ENCODE measurements at places on chromosomes 2 and 18.

GRCh38 chr2:127951026-127951425, 65.3 kb upstream of the AMMECR1L start:
- no peak for DNase-seq

GRCh38 chr2:199798831-199799580, 52.0 kb downstream of the FTCDNL1 start:
- DNase-seq, result no peak

DNA sequence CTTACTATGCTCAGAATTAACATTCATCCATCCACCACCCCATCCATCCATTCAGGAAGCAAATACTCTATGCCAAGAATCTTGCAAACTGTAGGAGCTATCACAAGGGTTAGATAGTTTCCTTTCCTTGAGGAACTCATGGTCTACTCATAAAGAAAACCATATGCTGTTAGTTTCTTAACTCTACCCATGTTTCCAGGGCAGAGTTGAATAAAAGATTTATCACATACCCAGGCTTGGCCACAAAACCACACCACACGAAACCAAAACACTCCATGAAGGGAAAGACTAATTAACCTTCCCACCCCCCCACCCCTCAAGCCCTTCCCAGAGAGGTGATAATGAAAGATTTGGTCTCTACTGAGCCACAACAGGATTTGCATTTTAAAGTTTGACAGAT, 23.7 kb upstream of the MSGN1 start:
- no peak for DNase-seq

DNA sequence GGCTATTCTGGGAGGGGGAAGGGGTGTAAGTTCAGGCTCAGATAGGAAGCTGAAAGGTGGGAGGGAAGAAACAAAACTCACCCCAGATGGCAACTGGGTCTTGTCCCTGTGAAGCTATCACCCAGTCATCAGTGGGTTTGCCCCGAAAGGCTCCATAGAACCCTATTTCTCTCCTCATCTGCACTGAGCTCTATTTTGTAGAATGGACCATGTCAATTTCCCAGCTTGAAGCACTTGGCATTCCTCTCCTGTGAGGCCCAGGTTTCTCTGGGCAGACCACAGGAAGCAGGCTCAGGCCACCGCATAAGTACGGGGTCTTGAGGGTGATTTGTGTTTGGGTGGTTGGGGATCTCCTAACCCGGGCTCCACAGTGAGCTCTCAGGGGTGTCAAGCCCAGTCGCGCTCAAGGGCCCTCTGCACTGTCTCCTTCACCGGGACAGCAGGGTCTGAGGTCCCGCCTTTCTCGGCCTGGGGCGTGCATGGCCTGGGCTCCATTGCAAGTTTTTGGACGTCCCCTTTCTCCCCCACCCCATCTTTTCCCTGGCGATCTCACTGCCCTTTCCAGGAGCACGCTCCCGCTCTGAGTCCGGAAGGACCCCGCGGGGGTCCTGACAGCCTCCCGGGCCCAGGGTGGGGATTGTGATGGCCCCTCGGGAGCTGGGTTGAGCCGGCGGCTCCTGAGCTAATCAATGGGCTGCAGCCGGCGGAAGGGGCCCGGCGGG, 27.3 kb upstream of the NOTO start:
- no peak for DNase-seq

DNA sequence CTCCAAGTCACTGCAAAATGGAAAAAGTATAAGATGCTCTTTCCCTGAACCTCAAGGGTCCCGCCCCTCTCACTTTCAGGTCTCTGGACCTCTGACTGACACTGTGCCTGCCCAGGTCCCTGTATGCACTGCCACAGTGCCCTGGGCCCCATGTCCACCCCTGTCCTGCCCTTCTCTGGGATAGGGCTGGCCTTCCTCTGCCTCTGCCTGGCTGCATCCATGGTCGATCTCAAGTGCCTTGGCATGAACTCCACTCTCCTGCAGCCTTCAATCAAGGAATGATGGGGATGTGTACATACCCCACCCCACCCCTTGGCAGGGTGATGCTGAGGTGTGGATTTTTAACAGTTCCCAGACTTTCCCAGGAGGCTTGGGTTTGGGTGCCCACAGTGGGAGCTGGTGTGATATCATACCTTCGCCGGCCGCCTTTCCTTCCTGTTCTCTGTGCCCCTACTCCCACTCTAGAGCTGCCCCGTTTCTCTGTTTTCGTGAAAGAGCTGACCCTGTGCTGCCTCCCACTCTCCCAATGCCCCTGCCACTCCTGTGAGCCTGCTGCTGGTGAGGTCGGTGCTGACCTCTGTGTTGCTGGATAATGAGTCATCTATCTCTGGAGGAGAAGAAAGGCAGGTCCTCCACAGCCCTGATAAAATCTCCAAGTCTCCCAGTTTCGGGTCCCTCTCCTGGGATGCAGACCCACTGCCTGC, 18.9 kb downstream of the PTPN18 start:
- DNase-seq, result no peak

DNA sequence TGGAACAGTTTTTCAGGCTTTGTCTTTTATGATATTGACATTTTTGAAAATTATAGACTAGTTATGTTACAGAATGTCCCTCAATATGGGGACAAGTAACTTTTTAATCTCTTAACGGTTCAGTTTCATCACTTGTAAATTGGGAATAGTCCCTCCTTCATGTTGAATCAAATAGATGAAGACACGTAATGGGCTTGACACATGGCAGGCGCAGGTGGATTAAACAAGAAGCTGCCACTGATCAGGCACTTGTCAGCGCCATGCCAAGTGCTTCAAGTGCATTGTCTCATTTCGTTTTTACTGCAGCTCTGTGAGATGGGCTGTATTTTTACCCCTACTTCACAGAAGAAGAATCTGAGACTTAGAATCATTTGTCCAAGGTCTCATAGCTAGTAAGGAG, 9.5 kb upstream of the SMAD4 start:
- no peak for DNase-seq

DNA sequence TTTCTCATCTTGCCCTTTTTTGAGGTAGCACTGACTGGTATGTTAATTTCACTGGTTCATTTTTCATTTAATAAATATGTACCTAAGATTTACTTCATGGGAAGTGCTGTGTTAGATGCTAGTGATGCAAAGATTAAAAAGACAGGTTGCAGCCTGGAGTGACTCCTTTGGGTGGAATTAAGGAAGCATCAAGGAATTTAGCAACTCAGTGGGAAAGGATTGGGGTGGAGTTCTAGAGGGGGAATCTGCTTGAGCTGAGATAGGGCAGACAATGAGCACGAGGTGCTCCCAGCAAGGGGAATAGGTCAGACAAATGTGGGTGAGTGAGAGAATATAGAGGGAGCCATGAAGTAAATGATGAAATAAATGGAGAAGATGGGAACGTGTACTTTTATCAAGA, 57.0 kb downstream of the LYPD6 start:
- DNase-seq, result no peak

- no peak for DNase-seq
These were observed 12.0 kb upstream of the DYM start for GRCh38 chr18:49472459-49472858.

DNA sequence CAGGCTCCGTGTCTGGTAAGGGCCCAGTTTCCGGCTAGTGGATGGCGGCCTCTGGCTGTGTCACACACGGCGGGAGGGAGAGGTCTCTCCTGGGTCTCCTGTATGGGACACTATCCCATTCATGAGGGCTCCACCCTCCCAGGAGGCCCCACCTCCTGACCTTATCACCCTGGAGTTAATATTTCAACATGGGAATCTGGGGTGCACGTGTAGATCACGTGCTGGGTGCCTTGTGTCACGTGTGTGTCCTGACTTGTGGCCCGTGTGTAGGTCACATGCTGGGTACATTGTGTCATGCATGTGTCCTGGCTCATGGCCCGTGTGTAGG, 9.9 kb downstream of the NEU4 start:
- no peak for DNase-seq

- no peak for DNase-seq
These were observed 86.8 kb downstream of the SEMA4F start for GRCh38 chr2:74740741-74741431.

GRCh38 chr2:3476321-3476984, 42.9 kb downstream of the ADI1 start:
- no peak for DNase-seq

- no peak for DNase-seq
These were observed 264.5 kb upstream of the LRP1B start for GRCh38 chr2:142395291-142395690.

DNA sequence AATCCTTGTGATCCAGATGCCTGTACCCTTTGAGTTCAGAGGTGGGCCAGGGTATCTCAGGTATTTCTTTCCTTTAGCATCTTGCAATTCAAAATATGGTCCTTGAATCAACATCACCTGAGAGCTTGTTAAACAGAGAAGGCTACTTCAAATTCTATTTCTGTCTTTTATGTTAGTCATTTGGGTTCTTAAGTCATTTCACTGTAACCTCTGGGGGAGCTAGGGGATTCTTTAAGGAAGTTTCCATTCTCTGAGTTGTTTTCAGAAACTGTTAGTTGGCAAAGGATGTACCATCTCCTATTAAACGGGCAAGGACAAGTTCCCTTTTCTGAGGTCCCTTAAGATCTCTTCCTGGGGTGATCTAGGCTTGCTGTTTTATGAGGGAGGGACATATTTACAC, 16.6 kb downstream of the CFLAR start:
- DNase-seq, result no peak

- no peak for DNase-seq
These were observed 7.1 kb downstream of the NMI start for GRCh38 chr2:151282401-151282800.

DNA sequence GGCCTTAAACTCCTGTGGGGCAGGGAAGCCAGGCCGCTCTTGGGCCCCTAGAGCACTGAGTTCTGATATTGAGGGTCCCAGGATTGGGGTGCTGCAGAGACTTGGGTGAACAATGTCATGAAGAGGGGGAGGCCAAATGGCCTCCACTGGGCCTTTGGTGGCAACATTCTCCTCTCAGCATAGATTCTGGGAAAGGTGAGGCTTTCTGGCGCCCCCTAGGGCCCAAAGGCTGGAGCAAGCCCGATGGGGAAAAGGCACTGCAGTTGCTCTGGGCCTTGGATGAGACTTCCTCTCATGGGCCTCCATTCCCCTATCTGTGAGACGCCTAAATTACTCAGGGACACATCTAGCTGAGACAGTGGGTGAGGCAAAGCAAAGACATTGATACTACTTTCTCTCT, 84.8 kb downstream of the ACAA2 start:
- no peak for DNase-seq

GRCh38 chr18:3720818-3721545, 271.0 kb downstream of the TGIF1 start:
- DNase-seq, result no peak

DNA sequence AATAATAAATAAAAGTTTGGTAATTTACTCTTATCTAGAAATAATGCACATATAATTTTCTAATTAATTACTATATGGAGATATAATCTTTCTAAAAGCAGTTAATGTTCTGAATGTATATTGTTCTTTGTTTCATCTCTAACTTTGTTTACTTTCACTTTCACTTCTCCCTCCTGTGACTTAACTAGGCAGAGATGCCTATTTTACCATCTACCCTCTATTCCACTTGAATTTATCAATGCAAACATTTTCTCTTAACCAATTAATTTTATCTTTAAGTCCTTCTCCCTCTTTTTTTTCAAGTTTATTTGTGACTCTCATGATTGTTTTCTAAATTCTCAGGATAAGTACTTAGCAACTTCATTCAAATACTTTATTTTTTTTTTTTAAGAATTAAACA, 55.1 kb upstream of the IL1RL1 start:
- DNase-seq, result no peak

DNA sequence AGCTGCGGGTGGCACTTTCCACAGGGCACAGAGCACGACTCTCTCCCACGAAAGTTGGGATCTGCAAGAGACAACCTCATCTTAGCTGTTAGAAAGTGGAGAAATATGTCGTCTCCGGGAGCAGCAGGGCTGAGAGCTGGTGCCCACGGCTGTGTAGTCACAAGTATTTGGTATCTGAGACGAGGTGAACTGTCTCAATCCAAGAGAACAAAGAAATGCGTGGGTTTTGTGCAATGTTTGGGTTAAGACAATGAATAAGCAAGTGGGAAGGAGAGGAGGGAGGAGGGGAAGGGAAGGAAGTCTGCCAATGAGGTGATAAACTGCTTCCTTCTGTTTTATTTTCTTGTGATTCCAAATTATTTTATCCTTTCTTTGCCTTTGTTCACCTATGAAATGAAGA, 18.0 kb downstream of the DYTN start:
- DNase-seq, result no peak

DNA sequence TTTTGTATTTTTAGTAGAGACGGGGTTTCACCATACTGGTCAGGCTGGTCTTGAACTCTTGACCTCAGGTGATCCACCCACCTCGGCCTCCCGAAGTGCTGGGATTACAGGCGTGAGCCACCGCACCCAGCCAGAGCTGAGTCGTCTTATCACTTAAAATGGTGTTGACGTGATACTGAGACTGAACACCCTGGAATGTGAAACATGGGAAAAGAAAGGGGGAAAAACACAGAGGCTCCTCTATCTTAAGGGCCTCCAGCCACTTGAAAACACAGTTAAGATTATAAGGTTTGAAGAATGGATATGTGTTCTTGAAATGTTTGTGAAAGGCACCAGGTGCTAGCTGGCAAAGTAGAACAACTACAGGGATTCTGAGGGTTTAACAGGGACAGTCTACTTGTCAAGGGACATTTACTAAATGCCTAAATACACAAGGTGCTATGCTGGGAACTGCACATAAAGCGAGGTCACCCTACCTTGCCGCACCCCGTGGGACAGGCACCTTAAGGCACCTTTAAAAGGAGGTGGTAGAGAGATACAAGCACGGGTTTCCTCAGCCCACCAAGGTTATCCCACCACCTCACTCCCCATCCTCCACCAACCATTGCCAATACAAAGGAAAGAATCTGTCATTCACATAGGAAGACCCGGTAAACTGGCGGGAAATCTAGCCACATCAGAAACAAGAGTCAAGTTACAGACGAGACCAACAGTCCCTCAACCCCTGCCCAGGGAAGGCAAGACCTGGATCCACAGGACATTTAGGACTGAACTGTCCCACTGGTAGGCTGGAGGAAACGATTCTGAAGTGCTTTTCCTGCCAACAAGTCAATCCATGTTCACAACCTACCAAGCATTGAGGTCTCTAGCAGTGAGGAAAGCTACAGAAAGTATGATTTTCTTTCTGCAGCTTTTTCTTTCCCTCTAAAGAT, 43.4 kb downstream of the STK39 start:
- no peak for DNase-seq

DNA sequence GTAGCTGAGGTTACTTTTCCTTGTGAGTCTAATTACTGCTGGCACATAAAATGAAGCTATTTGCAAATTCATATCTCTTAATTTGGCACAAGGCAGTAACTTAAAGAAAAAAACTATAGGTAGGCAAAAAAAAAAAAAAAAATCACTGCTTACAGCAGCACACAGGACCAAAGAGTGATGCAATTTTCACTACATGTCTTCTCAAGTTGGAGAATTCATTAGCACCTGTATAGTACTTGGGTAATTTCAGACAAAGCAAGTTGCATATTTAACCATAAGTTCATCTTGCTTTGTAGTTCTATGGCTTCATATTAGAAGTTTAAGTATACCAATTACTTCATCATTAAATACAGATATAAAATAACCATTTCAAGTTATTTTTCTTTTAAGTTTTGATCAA, 33.7 kb upstream of the RBBP8 start:
- no peak for DNase-seq

DNA sequence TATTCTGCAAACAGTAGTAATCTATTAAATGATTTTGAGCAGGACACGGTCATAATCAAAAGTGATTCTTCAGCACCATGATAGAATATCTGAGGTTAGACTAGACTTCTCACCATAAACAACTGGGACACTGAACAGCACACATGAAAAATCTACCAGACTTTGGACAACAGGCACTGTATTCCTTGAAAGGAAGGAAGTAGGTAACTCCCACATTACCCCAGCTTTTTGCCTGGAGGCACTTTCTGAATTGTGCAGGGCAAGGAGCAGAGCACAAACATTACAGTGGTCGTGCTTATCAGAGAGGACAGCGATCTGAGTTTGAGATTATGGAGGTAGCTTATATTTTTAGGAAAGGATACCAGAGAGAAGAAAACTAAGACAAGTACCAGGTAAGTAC, 25.3 kb upstream of the IL1RL1 start:
- DNase-seq, result no peak

Measured in activated naive CD4-positive, alpha-beta T cell treated with anti-CD3 and anti-CD28 coated beads, Interleukin-2, amount 50 U/mL, for 16 hours (primary cell).